Stimulated activated naive B cell treated with anti-CD40 and anti-IgM and Interleukin-4, amounts not matched to agents 10 μg/mL and 1 μg/mL and 100 μg/mL, for 72 hours (primary cell): ENCODE measurements at places on chromosomes 6 and 20.

DNA sequence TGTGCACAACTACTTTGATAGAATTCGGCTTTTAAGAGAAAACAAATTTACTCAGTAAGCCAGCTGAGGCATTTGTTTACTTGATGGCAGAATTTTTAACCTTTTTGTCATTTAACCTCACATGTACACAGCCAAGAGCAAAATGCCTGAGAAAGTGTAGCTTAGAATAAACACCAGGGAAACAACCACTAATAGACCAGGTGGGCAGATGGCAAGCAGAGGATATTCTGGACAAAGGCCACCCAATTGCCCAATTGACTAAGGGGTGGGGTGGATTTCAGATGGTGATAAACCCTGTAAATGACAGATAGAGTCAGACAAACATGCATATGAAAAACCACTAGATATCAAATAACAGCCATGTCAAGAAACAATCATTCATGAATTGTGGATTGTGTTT, 190.7 kb upstream of the FBXL4 start:
- DNase-seq: no peak

DNA sequence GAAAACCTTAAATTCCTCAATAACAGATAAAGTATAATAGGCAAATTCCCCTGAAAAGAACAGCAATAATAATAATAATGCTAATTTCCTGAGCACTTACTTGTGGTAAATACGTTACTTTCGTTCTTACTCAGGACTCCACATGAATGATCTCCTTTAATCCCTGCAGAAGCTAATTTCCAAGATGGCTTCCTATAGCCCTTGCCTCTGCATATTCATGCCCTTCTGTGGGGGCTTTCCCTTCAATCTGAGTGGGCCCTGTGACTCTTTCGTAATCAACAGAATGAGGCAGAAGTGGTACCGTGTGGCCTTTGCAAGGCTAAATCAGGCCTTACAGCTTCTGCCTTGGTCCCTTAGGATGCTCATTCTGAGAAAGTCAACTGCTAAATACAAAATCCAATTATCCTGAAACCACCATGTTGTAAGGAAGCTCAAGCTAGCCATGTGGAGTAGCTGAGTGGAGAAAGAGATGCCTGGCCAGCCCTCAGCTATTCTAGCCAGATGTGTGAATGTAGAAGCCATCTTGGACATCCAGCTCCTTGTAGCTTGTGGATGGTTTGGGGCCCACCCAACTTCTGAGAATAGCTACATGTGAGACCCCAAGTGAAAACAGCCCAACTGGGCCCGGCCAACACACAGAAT, 50.5 kb downstream of the MCUR1 start:
- peak; percentile 81 for DNase-seq

DNA sequence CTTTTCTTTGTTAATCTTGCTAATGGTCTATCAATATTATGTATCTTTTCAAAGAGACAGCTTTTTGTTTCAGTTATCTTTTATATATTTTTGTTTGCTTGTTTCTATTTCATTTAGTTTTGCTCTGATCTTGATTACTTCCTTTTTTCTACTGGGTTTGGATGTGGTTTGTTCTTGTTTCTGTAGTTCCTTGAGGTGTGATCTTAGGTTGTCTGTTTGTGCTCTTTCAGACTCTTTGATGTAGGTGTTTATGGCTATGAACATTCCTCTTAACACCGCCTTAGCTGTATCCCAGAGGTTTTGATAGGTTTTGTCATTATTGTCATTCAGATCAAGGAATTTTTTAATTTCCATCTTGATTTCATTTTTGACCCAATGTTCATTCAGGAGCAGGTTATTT, 26.8 kb upstream of the TNFAIP3 start:
- DNase-seq: no peak

- no peak for DNase-seq
Observed at GRCh38 chr20:46243707-46244628, 64.3 kb downstream of the CDH22 start.
